ENCODE measurements at places on chromosomes 2 and 18.

- no peak for DNase-seq
Observed at GRCh38 chr2:234003972-234004617, 46.4 kb upstream of the SPP2 start.

GRCh38 chr18:49730951-49731391 is 82.4 kb downstream of the ACAA2 start:
- no peak for DNase-seq

DNA sequence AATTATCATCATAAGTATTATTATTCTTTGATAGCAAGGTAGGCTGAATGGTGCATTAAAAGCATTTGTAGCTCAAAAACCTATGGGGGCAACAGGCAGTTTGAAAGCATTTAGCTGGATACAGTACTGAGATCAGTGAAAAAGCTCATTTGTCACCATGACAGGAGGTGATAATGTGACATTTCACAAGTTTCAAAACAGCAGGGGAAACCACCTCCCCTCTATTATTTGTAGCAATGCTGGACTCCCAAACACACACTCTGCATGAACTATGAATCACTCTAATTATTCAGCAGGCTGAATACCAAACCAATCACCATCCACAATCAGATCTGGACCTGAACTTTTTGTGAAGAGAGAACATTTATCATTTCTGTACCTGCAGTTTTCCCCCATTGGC is 63.4 kb downstream of the MYO5B start:
- DNase-seq: no peak

DNA sequence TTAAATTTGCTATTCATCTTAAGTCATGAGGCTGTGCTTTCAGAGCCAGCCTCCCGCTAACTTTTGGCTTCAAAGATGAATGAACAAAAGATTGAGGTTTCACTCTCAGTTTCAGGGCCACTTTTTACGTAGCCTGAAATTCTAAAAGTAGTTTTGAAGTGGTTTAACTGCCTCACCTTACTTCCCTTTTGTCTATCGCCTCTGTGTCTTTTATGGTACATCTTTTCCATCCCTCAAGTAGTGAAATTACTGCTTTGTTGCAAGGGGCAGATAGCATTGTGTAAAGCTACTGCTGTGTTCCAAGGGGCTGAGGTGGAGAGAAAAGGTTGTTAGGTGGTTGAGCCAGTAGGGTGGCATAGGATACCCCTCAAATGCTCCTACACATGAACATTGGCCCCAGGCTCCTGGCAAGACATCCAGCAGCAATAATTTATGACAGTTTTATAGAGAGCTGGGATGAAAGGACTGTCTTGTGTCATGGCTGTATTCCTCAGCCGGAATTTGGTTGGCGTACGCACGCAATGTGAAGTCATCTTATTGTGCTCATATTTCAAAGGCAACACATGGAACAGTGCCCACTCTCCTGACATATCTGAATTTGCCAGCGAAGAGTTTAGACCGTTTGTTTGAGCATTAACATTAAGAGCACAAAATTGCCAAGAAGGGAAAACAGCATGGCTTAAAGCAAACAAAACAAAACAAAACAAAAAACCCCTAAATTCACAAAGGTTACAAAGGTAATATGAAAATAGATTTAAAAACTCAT is 32.2 kb downstream of the QPCT start:
- no peak for DNase-seq

- DNase-seq: no peak
Observed at GRCh38 chr18:22466608-22467395, 49.1 kb upstream of the CTAGE1 start.

DNA sequence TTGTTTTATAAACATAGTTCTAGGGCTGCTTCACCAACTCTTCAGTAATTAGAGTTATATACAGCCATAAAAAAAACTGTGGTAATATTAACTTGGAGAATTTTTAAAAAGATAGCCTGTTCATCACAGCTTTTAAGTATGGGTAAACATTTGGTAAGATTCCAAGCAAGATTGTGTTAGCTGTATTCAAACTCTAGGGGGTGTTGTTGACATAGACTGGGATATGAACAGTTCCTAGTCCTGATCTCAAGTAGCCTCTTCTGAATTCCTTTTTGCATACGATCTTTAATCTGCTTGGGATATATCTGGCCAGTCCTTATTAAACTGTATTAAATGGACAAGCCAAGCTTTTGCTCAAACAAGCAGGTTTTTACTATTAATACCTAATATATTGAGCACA is 13.4 kb downstream of the NOP58 start:
- DNase-seq: peak; percentile 53

DNA sequence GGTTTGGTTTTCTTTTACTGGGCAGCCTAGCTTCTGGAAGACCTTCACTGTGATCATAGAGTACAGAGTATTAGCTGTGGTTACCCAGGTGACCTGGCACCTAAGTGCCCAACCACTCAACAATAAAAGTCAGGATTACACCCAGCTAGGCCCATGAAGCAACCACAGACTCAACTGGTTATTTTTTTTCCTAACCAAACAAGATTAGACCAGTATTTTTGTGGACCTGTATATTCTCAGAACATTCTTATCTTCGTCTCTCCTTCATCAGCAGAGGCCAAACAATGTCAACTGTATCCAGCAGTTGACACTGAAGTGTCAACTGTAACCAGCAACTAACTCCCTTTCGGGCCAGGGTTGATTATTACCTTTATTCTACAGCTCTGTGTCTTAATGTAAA is 289.2 kb upstream of the SLC39A10 start:
- no peak for DNase-seq

DNA sequence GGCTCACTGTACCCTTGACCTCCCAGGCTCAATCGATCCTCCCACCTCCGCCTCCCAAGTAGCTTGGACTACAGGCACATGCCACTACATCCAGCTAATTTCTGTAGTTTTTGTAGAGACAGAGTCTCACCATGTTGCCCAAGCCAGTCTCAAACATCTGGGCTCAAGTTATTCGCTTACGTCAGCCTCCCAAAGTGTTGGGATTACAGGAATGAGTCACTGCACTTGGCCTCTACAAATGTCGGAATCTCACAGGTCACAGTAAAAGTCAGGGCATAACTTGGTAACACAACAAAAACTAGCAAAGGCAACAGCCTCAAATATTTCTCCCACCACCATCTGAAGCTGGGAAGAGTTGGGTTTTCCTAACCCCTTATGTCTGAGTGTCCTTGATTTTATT is 25.3 kb downstream of the SCG2 start:
- DNase-seq: no peak

GRCh38 chr2:169462896-169463695 is 16.2 kb upstream of the BBS5 start:
- no peak for DNase-seq

GRCh38 chr2:213104092-213104902 is 47.1 kb downstream of the IKZF2 start:
- no peak for DNase-seq

GRCh38 chr2:18369760-18370159 is 190.7 kb downstream of the RDH14 start:
- no peak for DNase-seq

DNA sequence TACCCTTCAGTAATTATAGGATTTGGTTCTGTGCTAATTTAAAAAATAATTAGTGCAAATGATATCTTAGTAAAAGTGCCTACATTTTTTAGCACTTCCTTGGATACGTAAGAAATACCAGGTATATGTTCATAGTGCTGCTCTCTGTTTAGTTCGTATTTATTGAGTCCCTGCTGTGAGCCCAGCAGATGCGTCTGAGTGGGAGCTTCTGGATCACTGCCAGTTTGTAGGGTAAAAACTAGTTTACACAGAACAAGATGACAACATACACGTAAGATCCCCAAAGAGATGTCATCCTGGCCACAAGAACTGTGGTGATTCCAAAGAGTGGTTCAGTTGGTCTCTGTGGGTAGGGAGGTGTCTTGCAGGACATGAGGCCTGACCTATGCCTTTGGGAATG is 103.2 kb downstream of the CTIF start:
- no peak for DNase-seq

GRCh38 chr18:57789090-57789489 is 14.0 kb downstream of the ATP8B1 start:
- DNase-seq: no peak

DNA sequence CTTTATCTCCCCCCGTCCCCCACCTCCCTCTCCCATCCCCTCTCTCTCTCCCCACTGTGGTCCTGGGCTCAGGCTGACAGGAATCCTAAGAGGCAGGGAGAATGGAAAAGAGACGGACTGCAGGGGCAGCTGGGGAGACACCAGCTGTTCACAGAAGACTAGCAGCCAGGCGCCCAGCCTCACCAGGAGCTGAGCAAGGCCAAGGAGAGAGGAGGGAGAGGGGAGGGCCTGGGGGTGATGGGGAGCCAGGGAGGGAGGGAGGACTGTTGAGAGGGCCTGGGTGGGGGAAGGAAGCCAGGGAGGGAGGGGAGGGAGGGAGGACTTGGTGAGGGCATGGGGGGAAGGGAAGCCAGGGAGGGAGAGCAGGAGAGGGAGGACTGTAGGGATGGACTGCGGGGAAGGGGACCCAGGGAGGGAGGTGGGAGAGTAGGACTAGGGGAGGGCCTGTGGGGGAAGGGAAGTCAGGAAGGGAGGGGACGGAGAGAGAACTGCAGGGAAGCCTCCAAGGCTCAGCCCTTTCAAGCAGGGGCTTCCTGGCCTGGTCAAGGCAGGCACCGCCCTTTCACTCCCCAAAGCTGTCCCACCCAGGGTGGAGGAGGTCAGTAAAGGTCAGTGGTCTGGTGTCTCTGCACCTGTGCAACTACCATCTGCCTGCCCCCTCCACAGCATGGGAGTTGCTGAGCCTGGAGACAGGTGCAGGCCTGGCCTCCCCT is 517.7 kb upstream of the MYT1L start:
- DNase-seq: peak; percentile 80

- no peak for DNase-seq
Observed at GRCh38 chr2:160054984-160055725, 7.3 kb downstream of the PLA2R1 start.

DNA sequence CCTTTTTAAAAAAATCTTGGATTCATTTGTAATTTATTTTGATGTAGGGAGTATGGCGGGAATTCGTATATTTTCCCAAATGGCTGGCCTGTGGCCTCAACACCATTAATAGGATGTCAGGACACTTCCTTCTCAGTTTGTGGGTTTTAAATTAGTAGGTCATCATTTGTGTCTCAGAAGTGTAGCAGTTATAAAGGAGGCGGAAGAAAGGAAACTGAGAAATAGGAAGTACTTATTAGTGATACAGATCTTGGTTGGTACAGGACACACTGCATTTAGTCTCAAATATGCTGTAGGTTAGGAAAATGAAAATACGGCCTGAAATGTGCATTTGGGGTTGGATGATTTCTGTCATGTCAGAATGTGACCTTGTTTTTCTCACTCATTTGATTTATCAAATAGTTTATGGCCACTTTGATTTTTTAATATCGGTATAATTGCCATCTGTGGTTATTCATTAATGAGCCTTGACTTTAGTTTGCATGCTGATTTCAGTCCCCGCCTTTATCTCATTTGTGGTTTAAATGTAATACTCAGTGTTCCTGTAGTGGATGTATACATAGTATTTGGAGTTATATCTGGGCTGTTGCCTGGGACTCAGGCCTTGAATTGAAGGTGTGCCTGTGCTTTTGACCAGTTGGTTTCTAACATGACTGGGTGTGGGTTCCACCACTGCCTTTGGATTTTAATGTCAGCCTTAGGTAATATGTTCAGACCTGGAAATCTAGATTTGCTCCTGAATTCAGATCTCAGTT is 31.4 kb downstream of the ZCCHC2 start:
- no peak for DNase-seq

DNA sequence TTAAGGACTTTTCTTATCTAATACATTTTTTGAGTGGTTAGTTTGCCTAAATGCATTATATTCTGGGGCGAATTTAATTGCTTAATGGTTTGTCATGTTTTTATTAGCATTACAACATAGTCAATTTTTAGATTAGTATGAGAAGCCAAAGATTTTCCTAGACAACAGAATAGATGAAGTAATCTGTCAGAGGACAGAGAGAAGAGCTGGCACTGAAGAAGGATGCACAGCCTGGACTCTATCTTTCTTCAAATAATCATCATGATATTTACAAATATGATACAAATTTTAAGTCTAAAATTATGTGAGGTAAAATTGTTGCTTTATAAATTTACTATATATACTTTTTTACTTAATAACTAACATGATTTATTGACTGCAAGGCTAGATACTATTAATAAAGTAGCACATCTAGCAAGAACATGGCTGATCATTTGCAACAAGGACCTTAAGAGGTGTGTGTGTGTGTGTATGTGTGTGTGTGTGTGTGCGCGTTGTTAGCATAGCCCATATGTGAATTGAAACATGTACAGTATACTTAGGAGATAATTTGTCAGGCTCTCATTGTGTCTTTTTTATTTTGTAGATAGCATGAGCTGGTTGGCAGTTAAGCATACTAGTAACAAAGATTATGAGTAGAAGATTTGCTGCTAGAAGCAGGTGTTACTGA is 752.2 kb downstream of the DCDC2C start:
- DNase-seq: no peak

DNA sequence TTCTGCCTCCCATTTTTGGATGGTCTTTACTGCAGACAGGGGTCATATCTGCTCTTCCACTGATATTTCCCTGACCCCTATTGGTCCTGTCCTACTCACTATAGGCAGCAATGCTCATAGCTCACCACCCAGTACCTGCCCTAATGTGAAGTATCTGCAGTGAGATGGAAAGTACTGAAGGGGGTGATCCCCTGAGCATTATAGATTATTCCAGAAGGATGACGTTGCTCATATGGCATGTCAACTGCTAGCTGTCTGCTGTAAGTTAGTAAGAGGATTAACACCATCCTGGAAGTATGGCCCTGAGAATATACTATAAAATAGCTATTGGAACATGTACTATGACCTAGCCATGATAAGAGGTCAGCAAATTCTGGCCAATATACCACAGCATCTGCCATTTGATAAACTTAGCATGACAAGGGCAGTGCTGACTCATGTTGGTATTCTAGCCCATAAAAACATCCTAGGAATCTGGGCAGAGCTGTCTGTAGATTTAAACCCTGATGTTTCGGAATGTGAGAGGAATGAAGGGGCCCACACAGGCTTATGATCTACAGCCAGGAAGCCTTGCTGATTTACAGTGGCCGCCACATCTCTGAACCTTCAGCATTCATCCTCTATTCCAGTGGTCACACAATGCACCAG is 451.4 kb downstream of the TNS1 start:
- no peak for DNase-seq

- DNase-seq: no peak
Observed at GRCh38 chr2:161353543-161353942, 45.3 kb downstream of the PSMD14 start.

Data from SK-N-SH (cell line).